NCI-H2029 treated with DMSO at 0.1 percent for 48 hours (cell line): ENCODE measurements at places on chromosomes 3 and 15.

GRCh38 chr3:9316881-9317361 lies 45.9 kb upstream of the THUMPD3 start:
- no peak for DNase-seq

DNA sequence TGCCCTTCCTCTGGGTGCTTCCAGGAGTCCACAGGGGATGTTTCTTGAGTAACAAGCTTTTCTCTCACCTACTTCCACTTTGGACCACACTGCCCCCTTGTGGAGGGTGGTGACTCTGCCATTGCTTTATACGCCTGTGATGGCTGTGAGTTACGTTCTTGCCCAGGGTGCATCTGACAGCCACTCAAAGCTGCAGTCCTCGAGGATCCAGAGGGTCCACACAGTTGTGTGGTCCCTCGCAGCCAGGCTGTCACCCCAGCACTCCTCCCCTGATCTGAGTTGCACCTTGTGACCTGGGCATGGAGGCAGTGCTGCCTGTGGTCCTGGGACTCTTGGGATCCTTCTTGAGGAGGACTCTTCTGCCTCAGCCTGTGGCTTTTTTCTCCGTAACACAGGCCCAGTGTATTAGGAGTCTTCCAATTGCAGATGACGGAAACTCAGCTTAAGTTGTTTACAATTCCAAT lies 23.4 kb downstream of the FOXL2 start:
- peak; percentile 71 for DNase-seq

DNA sequence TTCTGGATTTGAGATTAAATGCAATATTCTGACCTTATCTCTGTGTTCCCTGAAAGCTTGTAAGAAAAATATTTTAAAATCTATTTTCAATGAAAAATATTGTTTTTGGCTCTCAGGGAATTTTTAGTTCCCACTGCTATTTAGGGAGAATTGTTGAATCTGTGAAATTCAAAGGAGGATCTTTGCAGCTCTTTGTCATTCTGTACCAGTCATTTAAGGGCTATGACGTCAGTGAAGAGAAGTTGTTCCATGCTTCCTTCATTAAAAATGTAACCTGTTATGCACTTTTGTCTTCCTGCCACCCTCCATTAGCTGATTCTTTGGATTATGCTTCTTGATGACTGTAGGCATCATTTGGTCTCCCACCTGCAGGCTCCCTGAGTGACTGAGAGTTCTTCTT lies 427.8 kb upstream of the C2CD4B start:
- DNase-seq: no peak

GRCh38 chr3:10025205-10026083 lies 793 bp upstream of the FANCD2 start:
- no peak for DNase-seq

DNA sequence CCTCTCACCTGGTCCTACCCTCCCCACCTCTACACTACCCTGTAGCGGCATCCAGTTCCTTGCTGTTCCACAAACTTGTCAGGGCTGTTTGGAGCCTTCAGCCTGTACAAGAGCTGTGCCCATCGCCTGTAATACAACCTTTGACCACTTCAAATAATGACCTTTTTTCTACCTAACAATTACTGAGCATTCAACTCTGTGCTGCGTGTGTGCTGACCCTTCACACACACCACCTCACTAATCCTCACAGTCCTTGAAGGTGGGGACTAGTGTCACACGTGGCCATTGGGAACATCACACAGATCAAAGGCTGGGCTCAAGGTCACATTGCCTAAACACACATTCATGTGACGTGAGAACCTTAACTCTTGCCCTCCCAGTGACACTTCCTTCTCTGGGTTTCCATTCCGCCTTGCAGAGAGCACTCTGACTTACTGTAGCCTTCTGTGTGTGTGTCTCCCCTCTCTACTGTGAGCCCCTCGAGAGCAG lies 3.1 kb downstream of the C3orf20 start:
- no peak for DNase-seq

- no peak for DNase-seq
These were observed 53.8 kb upstream of the PLAAT1 start for GRCh38 chr3:193187070-193187722.

DNA sequence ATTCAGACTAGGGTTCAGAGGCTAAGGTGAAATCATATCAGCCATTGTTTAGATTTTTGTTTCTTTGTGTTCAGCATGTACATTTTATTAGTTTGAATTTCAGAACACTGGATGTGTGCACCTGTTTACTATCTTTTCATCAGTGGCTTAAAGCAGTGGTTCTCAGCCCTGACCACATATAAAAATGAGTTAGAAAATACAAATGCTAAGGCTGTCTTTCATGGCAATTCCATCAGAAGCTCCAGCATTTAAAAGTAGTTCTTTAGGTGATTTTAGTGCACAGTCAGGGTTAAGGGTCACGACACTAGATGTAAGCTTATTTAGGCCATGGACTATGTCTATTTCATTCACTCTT lies 213.5 kb downstream of the NECTIN3 start:
- no peak for DNase-seq

DNA sequence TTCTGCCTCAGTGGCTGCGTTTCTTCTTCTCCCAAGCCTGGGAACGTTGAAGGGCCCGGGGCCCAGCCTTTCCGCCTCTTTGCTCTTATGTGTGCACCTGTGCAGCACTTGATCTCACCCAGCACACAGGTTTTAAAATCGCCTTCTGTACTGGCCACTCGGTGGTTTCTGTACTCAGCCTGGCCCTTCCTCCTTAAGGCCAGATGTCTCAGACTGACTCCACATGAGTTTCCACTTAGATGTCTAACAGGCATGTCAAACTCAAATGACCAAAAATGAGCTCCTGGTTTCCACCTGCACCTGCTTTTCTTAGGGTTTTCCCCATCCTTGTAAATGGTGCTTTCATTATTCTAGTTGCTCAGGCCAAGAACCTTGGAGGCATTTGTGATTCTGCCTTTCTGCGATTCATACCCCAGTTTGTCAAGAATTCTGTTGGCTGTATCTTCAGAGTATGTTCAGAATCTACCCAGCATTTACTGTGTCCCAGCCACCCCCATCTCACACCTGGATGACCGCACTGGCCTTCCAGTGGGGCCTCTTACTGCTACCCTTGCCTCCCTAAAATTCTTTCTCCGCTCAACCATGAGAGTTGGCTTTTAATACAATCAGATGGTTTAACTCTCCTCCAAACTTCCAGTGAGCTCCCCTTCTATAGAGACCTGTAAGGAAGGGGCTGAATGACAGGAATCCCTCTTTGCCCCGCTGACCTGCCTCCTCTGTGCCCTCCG lies 2.2 kb upstream of the TRAK1 start:
- DNase-seq: no peak

- DNase-seq: no peak
These were observed at the start of gene PLOD2 for GRCh38 chr3:146160964-146161662. Gene PLOD2 (minus strand): TSS chr3:146161184. CDS start chr3:146160989, 195 bp downstream.

DNA sequence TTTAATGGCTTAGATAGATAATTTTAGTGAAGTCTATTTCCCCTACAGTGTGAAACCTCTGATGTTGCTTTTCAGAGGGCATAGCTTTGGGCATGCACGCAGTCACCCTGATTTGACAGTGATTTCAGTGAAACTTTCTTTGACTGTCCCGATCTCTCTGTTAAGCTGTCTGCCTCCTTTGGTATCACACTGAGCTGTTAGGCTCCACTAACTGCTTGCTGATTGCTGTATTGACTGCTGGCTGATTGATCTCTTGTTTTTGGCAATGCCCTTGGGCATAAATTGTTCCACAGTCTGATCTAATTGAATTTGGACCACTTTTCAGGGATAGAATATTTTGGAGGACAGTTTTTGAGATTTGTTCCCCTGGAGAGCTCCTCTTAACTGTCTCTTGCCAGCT lies 68.5 kb upstream of the CCDC54 start:
- DNase-seq: no peak
